ENCODE measurements at places on chromosomes 12 and 14.

- no peak for DNase-seq
Observed at GRCh38 chr12:857611-858010, 91.9 kb downstream of the RAD52 start.

GRCh38 chr12:25472453-25472852 lies 80.6 kb downstream of the LMNTD1 start:
- DNase-seq: no peak

- DNase-seq: no peak
Observed at GRCh38 chr12:56282030-56282429, 15.3 kb downstream of the COQ10A start.

DNA sequence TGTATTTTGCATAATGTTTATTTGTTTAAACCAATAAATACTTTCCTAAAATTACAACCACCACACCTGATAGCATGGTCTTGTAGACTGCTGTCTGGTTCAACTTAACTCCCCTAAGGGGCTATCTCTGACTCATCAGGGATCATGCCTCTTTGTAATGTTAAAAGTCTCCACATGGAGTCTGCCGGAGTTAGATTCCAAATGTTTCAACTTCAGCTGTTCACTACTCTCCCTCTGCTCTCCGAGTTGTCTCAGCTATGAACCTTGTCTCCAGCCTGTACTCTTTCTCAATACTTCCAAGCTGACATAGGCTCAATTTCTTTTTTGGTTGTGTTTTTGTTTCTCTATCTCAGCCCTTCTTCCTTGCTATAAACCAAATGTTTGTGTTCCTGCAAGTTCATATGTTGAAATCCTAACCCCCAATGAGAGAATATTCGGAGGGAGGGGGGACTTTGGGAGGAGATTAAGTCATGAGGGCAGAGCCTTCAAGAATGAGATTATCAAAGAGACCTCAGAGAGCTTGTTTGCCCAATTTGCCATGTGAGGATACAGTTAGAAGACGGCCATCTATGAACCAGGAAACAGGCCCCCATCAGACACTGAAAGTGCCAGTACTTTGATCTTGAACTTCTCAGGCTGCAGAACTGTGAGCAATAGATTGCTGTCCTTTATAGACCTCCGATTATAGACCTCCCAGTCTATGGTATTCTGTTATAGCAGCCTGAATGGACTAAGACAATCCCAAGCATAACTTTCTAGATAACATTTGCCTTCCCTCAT lies 858.2 kb downstream of the VRK1 start:
- no peak for DNase-seq

DNA sequence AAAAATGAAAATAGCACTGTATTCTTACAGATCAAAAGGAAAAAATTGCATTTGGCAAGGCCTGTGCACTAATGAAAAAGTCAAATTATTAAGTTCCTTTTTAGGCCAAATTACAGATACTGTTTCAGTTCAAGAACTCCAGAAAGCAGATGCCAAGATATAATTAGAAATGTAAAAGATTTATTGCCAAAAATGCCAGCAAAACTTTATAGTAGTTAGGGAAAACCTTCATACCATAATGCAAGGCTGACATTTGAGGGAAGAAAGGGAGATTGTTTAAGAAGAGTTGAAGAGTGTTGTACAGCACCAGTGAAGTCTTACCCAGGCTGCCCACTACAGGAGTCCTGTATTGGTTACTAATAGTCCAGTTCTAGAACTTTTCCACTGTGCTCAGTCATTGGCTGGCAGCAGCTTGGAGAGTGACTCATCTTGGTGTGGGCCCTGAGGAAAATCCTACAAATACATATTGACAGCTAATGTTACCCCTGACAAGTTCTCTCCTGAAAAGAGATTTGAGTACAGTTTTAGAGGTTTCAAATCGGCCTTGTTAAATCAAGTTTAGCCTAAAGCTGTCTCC lies 600.4 kb downstream of the C12orf50 start:
- no peak for DNase-seq

- DNase-seq: no peak
Observed at GRCh38 chr14:31380106-31380505, 40.2 kb downstream of the HEATR5A start.

DNA sequence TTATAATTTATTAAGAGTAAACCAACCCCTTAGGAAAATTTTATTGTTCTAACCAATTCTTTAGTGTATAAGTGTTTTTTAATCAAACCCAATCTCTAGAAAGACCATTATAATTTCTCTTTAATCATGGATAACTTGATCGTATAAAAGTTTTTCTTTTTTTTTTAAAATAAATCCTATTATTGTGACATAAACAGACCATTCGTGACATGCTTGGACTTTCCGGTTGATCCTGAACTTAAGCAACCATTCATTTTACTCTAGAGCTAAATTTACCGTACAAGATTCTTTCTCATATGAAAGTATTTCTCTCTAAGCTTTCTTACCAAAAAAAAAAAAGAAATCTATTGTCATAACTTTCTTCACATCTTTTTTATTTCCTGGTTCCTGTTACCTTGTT lies 32.6 kb upstream of the SLC38A4 start:
- DNase-seq: no peak

DNA sequence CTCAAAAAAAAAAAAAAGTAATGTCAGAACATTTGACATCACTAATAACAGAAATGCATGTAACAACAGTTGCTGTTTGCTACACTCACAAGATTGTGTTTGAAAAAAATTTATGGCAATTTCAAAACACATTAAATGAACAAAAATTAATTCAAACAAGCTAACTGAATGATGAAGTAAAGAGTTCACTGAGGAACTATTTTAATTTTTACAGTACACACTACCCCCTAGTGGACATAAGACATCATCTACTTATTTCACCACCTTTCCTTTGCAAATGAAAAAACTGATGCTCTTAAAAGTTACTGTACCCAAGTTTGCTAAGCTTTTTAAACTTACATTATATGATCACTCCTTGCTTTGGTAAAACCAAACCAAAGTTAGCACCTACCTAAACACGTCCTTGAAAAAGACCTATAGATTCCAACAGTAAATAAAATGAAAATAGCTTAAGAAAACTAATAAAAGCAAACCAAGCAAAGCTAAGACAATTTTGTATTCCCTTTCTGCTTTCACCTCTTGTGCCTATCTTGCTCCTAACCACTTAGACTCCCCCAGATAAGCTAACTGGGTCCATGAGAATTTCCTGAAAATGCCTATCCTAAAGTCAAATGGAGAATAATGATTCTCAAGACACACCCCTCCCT lies 22.2 kb downstream of the UBE2N start:
- DNase-seq: no peak

DNA sequence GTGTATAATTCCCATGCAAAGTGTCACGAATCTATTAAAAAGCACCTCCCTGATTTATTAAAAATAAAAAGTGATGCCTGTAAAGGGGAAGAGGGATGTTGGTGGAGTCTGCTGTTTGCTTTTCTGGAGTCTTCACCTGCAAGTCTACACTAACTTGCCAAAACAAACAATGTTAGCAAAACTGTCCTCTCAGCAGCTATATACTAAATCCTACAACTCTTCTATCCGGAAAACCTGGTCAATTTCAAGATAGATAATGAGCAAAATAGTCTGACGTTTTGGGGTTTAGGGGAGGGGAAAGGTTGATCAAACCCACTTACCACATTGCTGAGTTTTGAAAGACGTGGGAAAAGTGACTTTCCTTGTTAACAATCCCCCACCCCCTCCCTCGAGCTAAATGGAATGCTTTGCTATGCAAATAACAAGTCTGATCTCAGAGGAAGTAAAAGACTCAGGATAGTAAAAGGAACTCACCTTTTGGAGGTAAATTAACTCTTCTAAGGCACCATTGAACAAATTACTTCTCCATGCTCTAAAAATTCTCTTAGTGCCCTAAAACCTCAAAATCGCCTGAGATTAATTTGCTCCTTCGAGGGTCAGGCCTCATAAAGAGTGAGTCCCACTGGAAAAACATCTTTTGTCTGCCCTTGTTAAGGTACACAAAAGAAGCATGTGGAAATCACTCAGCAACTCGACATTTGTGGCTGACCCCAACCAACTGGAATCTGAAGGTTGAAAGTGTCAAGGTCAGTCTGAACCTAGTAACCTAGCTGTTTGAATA lies 13.5 kb downstream of the BMP4 start:
- DNase-seq: no peak

- DNase-seq: no peak
Observed at GRCh38 chr12:54421175-54421878, 2.3 kb upstream of the ITGA5 start.

GRCh38 chr12:94970560-94970959 lies 32.9 kb downstream of the NDUFA12 start:
- DNase-seq: no peak

DNA sequence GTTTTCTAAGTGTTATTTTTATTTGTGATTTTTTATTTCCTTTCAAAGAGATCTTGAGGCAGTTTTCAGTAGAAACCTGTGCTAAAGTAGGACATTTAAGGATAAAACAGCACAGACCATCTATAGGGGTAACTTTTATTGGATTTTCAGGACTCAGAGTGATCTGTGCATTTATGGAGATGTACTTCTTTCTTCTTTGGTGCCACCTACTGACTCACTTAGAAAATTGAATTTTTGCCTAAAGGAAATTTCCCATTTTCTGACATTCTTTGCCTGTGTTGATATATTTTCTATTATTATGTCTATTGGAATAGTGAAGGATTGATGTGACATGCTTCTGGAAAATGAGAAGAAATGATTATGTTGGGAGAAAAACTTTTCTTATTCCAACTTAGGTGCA lies 113.0 kb downstream of the UNC79 start:
- no peak for DNase-seq

DNA sequence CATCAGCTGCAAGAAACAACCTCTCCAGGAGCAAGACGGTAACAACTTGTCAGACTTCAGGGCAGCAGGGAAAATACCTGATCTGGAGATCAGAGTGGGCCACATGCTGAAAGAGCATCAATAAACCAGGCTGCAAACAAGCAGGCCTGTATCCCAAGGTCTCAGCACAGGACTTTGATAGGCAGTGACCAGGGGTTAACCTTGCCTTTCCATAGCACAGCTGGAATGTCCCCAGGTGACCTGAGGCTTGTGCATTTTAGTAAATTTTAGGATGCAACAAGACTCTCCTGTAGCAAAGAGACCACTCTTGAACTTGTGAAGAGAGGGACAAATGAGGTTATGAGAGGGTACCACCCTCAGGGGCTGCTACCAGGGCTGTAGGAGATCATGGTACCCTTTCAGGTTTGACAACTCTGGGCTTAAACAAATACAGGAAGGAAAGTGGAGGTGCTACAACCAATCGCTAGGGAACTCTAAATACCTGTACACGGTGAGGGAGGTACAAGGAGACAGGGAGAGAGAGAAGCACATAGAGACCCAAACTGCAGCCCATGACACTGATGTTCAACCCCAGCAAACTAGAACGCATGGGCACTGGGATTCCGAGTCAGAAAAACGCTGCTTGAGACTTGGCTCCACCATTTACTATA lies 95.4 kb upstream of the EVL start:
- DNase-seq: no peak

- DNase-seq: no peak
Observed at GRCh38 chr12:116138364-116138763, 139.1 kb downstream of the MED13L start.

DNA sequence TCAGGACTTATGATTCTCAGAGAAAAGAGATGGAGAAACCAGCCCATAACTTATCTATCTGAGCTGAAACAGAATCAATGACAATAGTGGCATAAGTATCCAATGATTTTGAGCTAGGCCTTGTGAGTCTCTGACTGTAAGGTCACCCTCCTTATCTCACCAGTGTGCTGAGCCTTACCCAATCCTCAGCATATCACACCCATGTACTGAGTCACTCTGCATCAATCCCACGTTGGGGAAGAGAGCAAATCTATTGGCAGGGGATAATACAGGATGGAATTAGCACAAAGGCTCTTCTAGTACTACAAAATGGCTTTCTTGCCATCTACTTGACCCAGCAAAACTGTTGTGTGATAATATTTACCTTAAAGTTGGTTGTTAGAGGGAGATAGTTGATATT lies 997.8 kb downstream of the NRXN3 start:
- DNase-seq: no peak

DNA sequence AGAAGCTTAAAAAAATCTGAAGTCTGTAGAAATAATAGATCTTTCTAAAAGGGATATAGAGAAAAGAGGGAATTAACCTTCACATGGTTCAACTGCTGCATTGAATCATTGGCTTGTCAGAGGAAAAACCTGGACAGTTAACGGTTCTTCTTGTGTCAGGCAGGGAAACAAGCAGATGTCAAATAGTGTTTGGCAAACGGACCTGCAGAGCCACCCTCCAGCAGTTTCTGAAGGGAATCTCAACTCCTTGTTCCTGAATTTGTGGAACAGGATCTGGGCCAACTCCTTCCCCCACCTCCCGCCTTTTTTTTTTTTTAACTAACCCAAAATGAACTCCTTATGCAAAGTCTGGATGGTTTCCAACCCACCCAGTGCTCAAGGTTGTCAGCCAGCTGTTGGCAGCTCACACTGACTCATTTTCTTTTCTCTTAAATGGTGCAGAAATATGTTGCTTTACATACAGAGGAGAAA lies 187.3 kb downstream of the CAND1 start:
- no peak for DNase-seq

- DNase-seq: peak; percentile 61
Observed at GRCh38 chr12:48189331-48190125, 6.1 kb downstream of the CCDC184 start.

DNA sequence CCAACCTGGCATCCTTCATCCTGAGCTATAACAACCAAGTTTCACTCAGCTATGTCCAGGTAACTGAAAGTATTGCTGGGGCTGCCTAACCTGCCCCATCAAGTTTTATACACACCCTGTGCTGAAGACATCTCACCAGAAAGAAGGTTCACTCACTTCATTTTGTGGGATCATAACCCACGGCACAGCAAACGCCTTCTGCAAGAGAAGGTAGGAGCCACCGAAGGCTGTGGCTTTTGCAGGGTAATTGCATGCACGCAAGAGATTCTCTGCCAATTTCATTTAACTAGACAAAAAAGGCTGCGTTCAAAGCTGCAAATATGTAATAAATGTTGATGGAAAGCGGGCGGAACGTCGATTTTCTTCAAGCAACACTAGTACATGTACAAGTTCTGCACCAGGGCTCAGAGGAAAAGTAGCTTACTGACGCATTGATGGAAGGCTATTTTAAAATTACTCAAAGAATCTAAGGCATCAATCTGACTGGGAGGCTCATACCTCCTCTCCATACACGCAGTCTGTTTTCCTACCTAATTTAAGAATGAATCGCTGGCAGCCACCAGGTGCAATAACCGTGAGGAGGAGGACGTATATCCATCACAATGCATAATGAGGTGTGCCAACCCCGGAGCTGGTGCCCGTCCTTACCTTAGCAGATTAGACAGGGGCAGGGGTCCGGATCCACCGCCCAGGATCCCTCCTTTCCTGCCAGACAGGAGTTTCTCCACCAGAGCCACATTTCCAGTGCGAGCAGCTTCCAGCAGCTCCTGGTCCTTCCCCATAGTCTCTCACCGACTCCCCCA lies 1.1 kb downstream of the ANKS1B start:
- DNase-seq: no peak

- DNase-seq: no peak
Observed at GRCh38 chr14:34671716-34672115, 41.8 kb upstream of the SNX6 start.

DNA sequence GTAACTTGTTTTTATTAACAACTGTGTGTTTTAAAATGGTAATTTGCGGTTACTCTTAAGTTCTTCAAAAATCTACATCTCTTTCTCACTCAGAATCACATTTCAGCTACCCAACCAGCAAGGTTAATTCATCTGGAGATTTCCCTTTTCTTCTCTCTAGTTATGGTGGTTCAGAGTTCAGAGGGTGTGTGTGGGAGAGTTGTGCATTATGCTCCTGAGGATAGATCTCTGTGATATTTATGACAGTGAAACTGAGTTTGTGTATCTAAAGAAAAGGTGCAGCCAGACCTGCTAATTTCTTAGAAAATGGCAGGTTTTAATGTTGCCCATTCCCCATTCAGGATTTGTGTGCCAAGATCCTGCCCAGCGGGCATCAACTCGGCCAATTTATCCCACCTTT lies 73.8 kb downstream of the TTLL5 start:
- DNase-seq: no peak
